ENCODE measurements at places on chromosomes 6 and 20. TPM values are rescaled to one million over a fixed set of nuclear protein-coding genes. Genes with fewer than 3 reads are reported as not detected.

DNA sequence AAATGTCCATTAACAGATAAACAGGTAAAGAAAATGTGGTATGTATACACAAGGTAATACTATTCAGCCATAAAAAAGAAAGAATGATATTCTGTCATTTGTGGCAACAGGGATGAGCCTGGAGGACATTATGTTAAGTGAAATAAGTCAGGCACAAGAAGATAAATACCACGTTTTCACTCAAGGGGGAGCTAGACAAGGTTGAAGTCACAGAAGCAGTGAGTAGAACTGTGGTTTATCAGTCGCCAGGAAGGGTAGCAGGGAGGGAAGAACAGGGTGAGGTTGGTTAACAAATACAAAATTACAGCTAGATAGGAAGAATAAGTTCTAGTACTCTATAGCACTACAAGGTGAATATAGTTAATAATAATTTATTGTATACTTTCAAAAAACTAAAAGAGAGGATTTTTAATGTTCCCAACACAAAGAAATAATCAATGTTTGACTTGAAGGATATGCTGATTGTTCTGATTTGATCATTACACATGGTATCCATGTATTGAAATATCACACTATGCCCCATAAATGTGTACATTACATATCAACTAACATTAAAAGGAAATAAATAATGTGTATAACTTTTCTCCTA lies 21.1 kb downstream of the RTN4IP1 start:
- peak; percentile 61 for DNase-seq

GRCh38 chr6:167807200-167807599 lies 19.5 kb upstream of the AFDN start:
- DNase-seq: no peak

DNA sequence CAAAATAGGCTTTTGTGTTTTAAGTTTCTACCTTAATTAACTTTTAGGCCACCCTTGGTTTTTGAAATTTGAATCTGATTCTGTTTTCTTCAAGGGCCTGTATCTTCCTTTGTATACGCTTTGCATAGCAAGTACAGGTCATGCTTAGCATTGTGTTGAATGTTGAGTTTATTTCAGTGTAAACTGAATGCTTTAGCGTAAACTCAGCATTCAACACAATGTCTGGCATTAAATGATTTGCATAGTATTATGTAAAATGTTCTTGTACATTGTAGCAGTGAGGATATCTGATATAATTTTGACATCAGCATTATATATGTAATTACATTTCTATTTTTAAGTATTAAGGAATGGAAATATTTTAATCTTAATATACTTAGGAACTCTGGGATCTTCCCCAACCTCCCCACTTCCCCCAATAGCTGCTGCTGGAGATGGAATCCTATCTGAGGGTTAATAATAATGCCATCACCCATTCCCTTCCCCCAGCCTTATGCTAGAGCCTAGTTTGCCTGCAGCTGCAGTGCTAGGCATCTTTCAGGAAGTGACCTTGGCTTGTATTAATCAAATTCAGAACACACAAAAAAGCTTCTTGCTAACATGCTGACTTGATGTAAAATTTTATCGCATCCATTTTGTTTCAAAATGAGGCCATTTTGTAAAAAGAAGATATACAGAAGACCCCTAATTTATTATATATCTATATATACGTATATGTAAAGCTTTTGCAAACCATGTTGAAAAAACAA lies 73.1 kb downstream of the NCOA3 start:
- peak; percentile 55 for DNase-seq

AAR2 gene
- total RNA-seq: 37.7 TPM

DNA sequence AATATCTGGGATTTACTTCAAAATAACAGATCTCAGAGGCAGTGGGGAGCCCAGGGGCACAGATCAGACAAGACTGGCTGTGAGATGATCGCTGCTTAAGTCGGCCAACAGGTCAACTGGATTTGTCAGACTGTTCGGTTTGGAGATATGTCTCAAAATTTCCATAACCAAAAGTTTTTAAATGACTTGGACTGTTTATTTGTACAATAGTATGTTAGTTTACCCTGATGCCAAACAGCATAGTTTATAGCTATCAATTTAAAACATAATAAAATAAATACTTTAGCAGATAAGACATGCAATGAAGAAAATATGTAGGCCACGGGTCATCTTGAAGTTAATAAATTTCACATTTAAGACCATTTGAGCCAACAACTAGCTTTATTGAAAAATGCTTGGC lies 126.7 kb downstream of the IRF4 start:
- no peak for DNase-seq

- DNase-seq: no peak
Observed at GRCh38 chr6:34531580-34532201, 24.4 kb downstream of the SPDEF start.

DNA sequence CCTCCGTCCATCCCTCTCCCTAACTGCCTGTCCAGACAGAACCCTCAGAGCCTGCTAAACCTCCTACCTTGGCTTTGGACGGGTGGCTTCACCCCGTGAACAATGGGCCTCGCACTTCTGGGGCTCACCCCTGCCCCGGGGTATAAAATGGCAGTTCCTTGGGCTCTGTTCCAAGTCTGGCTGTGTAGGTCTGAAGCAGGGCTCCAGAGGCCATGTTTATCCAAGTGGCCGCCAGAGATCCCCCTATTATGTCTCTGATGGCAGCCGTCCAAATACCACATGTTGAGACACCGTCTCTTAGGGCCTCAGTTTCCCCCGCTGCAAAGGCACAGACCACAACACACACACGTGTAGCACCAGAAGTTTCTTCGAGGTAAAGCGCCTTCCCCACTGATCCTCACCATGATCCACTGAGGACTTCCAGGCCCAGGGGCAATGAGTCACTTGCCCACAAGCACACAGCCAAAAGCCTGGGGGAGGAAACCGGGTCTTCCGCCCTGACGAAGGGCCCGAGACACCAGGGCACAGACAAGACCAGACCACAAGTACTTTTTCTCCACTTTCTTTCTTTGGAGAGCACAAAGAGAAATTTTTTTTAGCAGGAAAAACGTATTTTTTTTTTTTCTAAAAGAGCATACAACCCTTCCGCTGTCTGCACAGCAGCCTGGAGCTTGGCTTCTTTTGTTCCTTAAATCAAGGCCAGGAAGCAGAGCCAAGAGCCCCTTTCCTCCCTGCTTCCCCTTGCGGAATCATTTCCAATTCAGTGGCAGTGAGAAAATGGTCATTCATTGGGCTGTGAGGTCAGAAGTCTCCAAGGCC lies 11.8 kb downstream of the CPNE5 start:
- DNase-seq: peak; percentile 86

STX16 gene
- 17.6 TPM for total RNA-seq

SS18L1 gene
- total RNA-seq: 8.6 TPM

DNA sequence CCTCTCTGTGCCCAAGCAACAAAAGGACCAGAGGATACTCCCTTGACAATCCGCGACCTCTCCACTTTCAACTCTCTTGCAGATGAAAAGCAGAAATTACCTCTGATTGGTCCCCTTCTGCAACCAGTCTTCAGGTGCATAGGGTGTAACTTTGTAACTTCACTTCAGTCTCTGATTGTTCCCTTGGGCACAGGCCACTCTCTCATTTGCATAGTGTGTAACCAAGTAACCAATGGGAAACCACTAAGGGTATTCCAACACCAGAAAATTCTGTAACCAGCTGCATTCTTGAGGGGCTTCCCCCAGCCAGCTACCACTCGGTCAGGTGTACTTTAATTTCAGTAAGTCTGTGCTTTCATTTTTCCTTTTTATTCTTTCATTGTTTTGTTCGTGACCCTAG lies 4.4 kb upstream of the RAET1L start:
- DNase-seq: no peak

DNA sequence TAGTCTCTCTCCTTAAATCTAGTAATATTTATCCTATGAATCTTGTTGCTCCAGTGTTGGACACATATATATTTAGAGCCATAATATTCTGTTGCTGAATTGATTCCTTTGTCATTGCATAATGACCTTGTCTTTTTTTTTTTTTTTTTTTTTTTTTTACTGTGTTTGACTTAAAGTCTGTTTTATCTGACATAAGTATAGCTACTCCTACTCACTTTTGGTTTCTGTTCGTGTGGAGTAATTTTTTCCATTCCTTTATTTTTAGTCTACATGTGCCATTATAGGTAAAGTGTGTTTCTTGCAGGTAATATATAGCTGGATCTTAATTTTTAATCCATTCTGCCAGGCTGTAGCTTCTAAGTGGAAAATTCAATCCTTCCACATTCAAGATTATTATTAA lies 166.5 kb downstream of the GMDS start:
- DNase-seq: no peak

GRCh38 chr6:68976260-68976659 lies 341.2 kb downstream of the ADGRB3 start:
- no peak for DNase-seq

SLC9A8 gene
- total RNA-seq: 6.6 TPM

GRCh38 chr6:7045331-7045730 lies 62.4 kb upstream of the RREB1 start:
- DNase-seq: no peak

DNA sequence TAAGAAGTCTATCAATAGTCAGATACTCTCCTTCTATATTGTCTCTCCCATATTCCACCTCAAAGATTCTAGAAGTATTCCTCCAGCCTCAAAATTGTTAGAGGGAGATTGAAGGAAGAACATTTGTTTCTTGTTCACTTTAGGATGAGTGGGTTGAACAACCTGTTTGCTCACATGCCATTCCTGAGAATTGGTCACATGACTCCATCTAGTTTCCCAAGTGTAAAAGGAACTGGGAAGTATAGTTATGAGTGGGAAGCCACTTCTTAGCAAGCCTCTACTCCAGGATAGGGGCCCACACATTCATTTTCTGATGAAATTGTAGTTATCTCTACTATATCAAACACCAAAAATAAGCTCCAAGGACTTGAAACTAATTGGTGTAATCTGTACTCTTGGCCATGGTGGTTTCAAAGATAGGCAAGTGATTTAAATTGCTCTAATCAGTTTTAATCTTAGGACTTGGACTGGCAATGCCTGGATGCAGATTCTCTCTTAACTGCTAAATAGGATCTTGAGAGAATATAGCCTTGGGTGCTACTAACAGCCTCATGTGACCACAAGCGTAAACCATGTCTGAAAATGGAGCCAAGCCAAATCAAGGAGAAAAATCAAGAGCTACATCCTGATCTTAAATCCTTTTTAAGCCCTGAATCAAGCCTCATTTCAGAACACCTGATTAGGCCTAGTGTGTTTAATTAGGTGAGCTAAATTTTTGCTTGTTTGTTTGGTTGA lies 758.7 kb upstream of the MAN1A1 start:
- DNase-seq: peak; percentile 2

GSTA2 gene
- not detected for total RNA-seq

- DNase-seq: no peak
Observed at GRCh38 chr6:56556751-56557540, 85.7 kb downstream of the DST start.

DNA sequence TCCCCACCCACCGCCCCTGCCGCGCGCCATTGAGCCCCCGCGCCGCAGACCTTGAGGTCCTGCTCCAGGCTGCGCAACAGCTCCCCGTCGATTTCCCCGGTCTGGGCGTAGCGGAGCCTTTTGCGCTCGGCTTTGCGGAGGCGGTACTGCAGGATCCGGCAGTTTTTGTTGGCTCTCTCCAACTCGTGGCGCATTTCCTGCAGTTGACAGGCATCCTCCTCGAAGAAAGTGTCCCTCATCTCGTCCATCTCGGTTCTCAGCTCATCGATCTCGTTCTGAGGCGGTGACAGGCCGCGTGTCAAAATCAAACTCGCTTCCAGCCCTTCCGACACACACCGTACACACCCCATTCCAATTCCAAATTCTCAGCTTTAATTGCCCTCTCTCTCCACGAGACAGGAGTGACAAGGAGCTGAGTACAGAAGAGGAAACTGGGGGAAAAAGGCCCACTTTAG lies 4.3 kb downstream of the MTCL3 start:
- peak; percentile 55 for DNase-seq

GRCh38 chr6:35048031-35048613 lies 93.0 kb downstream of the TCP11 start:
- DNase-seq: peak; percentile 67

- DNase-seq: no peak
Observed at GRCh38 chr6:25332165-25332564, 53.0 kb downstream of the CARMIL1 start.

- DNase-seq: no peak
Observed at GRCh38 chr20:9918348-9918747, 79.5 kb upstream of the PAK5 start.

- DNase-seq: no peak
Observed at GRCh38 chr20:63765902-63766301, 26.3 kb downstream of the SLC2A4RG start.

COL12A1 gene
- 28.7 TPM for total RNA-seq

GRCh38 chr6:121434037-121434770 lies 1.2 kb upstream of the GJA1 start:
- DNase-seq: peak; percentile 35

DNA sequence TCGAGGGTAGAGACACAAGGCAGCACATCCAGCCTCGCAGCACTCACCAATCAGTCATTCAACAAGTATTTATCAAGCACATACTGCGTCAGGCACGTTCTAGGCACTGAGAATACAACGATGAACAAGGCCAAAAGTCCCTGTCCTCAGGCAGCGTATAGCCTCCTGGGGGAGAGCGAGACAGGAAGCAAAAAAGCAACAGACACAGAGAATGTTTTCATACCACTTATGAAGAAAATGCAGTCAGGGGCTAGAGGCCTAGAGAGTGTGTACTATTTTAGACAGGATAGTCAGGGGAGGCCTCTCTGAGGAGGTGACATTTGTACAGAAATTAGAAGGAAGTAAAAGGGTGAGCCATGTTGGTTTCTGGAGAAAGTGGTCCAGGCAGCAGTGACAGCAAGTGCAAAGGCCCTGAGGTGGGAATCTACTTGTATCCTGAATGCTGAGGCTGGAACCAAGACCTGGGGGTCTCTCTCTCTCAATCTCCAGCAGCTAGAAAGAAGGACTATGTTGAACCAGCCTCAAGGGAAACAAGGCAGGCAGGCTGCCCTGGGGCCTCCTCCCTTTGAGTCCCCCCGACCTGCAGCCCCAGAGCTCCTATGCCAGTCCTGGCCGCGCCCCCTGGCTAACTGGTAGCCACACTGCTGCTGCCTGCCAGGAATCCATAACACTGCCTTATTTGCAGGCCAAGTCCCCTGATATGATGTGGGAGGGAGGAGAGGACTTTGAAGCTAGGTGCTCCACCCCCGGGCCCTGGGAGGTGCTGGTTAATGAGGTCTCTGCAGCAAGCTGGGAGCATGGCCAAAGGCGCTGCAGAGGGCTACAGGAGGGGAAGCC lies 151.2 kb downstream of the GRM4 start:
- no peak for DNase-seq

Data from RPMI7951 (cell line).